Activated effector memory CD4-positive, alpha-beta T cell treated with Interleukin-2 at 50 U/mL for 16 hours (primary cell): ENCODE measurements at places on chromosomes 11 and 22.

GRCh38 chr22:26828311-26828710 lies 170.9 kb downstream of the MIAT start:
- DNase-seq = no peak

DNA sequence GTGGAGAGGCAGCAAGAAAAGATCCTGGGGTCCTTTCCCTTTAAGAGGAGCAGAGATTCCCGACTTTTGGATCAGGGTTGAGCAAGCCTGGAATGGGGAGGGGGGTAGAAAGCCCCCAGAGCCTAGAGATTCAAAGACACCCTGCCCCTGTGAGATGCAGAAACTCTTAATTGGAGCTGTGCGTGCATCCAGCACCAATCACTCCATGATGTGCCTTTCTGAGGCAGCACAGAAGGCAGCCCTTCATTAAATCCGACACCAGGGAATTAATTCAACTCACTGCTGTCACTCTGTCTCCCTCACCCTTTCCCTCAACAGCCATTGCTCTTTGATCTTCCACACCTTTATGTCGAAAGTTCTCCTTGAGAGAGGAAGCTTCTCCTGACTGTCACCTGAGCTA lies 43.0 kb downstream of the DSCAML1 start:
- no peak for DNase-seq

GRCh38 chr11:69245491-69246345 lies 48.2 kb upstream of the MYEOV start:
- DNase-seq = no peak

- no peak for DNase-seq
Observed at GRCh38 chr11:40397141-40397540, 1062.3 kb downstream of the LRRC4C start.

- no peak for DNase-seq
Observed at GRCh38 chr11:825366-826226, 2.1 kb upstream of the CRACR2B start.

DNA sequence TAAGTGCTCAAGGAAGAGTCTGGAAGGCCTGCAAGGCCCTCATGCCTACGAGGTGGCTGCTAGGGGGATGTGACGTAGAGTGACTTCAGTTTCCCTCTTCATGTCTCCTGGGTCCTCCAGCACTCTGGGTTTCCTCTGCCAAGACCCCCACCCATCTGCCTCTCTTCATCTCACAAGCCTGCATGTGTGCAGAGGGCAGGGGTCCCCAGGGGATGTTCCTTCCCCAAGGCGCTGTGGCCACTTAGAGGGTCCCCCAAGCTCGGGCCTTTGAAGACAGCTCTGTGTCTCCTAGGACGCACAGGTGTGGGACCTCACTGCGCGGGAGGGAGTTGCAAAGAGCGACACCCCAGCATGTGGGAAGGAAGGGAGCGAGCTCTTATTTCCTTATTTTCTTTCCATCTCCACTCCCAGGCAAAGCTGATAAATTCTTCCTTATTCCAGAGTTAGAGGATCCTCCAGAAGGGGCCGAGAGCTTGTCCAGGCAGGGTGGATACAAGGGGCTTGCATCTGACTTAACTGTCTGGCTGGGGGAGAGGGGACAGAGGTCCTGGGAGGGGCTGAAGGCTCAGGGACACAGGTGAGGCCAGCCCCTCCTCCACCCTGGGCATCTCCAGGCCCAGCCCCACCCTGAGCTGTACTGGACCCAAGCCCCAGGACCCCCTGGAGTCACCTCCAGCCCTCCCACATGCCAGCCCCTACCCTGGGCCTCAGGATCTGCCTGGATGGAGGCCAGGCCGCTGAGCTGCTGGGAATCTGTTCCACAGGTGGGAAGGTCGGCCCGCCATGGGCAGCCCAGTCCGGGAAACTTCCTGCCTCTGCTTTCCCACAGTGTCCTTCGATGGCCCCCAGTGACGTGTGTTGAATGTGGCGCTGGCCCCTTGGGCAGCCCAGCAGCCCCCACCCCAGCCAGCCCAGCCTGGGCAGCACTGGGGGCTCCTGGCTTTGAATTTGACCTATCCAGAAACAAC lies 59.7 kb upstream of the KCNQ1OT1 start:
- DNase-seq = no peak

DNA sequence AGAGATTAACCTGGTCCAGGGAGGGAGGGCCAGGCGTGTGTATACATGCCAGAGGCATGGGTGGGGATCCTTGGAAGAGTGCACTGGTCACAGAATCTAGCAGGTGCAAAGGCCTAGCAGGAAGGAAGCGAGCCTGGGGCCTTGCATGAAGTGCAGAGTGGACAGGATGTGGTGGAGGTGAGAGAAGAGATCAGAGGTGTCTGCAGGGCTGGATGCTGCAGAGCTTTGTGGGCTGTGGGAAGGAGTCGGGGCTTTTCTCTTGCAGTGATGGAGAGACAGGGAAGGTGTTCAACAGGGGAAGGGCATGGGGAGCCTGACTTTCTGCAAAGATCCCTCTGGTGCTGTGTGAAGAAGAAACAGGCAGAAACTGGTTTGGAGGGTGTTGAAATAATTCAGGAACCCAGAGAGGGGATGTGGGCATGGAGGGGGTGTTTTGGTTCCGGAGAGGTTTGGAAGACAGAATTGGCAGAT lies 2.5 kb upstream of the TPST2 start:
- DNase-seq = peak; percentile 34

GRCh38 chr11:19162951-19163505 lies 38.8 kb downstream of the CSRP3 start:
- no peak for DNase-seq
